SJCRH30 (cell line): ENCODE measurements at places on chromosomes 1 and 21.

- DNase-seq: peak; percentile 52
Observed at GRCh38 chr1:46333300-46334029, 7.1 kb upstream of the NSUN4 start.

DNA sequence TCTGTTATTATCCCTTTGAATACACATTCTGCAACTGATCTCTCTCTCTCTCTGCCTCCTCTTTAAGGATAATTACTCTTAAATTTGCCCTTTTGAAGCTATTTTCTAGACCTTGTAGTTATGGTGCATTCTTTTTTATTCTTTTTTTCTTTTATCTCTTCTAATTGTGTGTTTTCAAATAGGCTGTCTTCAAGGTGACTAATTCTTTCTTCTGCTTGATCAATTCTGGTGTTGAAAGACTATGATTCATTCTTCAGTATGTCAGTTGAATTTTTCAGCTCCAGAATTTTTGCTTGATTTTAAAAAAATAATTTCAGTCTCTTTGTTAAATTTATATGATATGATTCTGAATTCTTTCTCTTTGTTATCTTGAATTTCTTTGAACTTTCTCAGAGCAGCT lies 95.6 kb upstream of the GPR52 start:
- no peak for DNase-seq

- no peak for DNase-seq
Observed at GRCh38 chr1:47196622-47197021, 6.8 kb upstream of the PDZK1IP1 start.

- DNase-seq: no peak
Observed at GRCh38 chr1:59596956-59597355, 217.8 kb upstream of the HOOK1 start.

GRCh38 chr21:15761507-15762100 lies 31.8 kb downstream of the USP25 start:
- DNase-seq: peak; percentile 31

- DNase-seq: no peak
Observed at GRCh38 chr1:111551623-111552411, 48.4 kb upstream of the ADORA3 start.

GRCh38 chr1:110875216-110875731 lies 2.3 kb downstream of the CD53 start:
- no peak for DNase-seq

DNA sequence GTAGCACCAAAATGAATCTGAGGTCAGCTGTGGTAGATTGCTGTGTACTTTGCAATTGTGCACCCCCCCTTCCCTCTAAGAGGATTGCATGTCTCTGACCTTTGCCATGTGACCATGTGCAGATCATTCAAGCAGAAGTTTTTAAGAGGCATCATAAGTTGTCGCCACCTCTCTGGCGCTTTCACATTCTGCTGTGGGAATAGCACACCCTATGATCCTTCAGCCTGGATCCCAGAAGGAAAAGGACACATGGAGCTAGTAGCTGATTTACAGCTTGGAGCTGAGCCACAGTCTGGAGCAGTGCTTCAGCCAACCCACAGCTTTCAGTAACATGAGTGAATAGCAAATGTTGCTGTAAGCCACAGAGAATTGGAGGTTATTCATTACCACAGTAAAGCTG lies 158.5 kb downstream of the TSEN15 start:
- no peak for DNase-seq

GRCh38 chr1:29162476-29163138 lies 19.1 kb downstream of the SRSF4 start:
- no peak for DNase-seq

DNA sequence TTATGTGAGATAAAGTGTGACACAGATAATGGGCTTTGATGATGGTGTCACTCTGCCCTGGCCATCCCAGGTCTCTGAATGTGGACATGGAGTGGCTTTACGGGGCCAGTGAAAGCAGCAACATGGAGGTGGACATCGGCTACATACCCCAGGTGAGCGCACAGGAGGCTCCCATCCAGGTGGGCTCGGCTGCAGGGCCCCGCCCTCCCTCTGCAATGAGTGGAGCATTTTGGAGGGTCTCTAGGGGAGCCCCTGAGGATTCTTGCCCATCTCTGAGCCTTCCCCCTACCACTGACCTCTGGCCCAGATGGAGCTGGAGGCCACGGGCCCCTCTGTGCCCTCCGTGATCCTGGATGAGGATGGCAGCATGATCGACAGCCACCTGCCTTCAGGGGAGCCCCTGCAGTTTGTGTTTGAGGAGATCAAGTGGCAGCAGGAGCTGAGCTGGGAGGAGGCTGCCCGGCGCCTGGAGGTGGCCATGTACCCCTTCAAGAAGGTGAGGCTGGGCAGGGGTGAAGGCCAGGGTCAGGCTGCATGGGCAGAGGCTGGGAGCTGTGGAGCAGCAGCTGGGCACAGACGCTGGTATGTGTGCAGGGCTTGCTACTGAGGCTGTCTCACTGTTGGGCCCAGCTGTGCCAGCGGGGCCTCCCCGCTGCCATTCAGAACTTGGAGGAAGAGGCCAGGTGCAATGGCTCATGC lies 8.2 kb upstream of the MTFR1L start:
- DNase-seq: no peak

GRCh38 chr1:222616525-222616924 lies 1.4 kb upstream of the MIA3 start:
- DNase-seq: no peak

GRCh38 chr1:118077331-118078045 lies 107.5 kb downstream of the SPAG17 start:
- DNase-seq: peak; percentile 75

GRCh38 chr1:207152792-207153468 lies 48.9 kb downstream of the C4BPA start:
- DNase-seq: peak; percentile 56

- no peak for DNase-seq
Observed at GRCh38 chr1:153430166-153430553, 13.8 kb downstream of the S100A7A start.

- DNase-seq: peak; percentile 67
Observed at GRCh38 chr1:61640531-61641530, 84.1 kb downstream of the TM2D1 start.

DNA sequence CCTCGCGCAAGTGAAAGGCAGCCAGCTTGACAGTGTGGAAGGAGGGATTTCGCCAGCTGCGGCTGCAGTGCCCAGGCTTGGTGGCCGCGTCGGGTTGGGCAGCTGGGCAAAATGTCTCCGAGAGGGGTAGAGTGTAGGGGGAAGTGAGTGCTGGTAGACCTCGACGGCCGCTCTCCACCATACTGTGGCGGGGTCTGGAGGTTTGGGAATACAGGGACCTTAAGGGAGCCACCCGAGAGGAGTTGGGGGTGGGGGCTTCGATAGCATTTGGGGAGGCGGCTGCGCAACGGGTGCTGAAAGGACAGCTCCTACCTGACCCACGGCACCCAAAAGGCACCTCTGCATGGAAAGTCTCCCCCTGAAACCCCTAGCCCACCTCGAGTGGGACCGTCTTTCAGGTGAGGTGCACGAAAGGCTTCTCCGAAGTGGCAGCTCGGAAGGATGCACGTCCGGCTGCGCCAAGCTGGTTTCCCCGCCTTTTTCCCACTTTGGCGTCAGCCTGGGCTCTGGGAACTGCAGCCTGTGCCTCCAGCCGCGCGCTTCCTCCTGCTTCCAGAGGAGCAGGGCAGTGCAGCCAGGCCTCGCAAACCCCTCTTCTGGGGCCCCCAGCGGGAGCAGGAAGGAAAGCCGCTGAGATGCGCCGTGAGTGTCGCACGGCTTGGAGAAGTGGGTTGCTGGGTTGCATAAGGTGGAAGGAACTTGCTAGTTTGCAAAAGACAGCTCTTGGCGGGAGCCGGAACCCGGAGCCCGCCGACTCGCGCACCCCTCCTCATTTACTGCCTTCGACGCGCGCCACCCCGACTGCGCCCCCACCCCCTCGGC lies 531 bp upstream of the HMGN2 start:
- peak; percentile 79 for DNase-seq

- DNase-seq: no peak
Observed at GRCh38 chr1:18007391-18008041, 100.1 kb upstream of the IGSF21 start.
